SJCRH30 (cell line): ENCODE measurements at places on chromosomes 11 and 22.

DNA sequence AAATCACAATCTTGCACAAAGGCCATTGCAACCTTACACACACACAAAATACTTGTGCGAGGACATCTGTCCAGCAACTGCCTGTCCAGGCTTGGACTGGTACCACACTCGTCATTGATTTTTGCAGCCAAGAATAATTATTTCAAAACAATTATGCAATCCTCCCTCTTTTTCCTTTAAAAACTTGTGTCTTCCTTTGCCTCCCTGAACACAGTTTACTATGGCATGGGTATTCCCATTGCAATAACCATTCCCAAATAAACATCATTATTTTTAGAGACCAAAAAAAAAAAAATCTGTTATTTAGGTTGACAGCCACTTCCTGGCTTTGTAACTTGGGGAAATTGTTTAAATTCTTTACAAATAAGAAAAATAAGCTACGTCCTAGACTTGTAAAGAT, 54.0 kb downstream of the C11orf91 start:
- no peak for DNase-seq

DNA sequence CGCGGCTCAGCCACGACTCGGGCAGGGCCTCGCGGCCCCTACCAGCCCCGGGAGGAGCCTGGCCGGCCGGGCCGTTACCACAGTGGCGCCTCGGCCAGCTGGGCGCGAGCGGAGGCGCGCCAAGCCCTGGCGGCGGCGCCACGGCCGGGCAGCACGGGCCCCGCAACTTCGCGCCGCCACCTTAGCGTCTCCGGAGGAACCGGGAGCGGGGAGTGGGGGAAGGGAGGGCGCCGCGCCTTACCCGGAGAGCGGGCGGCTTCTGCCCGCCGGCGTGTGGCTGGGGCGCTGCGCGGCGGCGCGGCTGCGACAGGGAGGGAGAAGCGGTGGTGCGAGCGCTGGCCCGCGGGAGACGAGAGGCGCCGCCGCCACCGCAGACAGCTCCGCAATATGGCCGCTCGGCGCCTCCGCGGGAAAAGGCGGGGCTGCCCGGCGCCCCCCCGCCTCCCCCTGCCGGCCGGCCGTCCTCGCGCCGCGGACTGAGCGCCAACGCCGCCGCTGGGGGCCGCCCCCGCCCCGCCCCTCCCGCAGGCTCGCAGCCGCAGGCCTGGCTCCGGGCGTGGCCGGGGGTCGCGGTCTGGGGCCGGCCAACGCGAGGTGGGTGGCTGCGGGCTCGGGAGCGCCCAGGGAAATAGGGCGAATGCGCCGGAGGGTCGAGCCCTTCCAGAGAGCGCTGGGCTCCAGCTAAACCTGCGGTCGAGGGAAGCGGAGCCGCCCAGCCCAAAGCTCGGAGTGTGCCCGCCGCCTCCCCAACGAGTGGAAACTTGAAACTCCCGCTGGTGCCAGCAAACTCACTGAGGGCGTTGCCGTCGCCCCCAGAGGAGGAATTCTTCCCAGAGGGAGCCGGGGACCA, at the start of gene RDX:
Gene RDX, minus strand, starts transcription at position 389 of the 850 bp plus-strand sequence. CDS start 16,922 bp downstream, outside the sequence.
- peak; percentile 88 for DNase-seq

- DNase-seq, result no peak
Observed at GRCh38 chr11:96211436-96211835, 131.6 kb downstream of the MAML2 start.

DNA sequence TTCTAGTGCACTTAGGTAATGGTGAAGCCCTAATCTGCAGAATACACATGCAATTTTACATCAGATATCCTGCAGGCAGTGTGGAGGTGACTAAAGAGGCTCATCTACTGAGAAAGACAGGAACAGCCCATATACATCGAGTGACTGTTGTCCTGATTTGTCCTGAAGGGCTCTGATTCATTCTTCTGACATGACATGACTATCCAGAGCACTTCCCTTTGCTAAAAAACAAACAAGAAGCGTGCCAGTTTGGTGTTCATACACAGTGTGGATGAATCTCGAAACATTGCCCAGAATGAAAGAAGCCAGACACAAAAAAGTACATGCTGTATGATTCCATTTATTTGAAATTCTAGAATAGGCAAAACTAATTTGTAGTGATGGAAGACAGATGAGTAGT, 48.0 kb upstream of the AMPD3 start:
- no peak for DNase-seq

- DNase-seq, result peak; percentile 35
Observed at GRCh38 chr11:77506857-77507256, 33.0 kb upstream of the PAK1 start.

GRCh38 chr11:73547706-73548595, 50.0 kb downstream of the FAM168A start:
- DNase-seq, result no peak
